Suppressor macrophage treated with lipopolysaccharide for 1 hour (primary cell): ENCODE measurements at places on chromosomes 12 and 14.

DNA sequence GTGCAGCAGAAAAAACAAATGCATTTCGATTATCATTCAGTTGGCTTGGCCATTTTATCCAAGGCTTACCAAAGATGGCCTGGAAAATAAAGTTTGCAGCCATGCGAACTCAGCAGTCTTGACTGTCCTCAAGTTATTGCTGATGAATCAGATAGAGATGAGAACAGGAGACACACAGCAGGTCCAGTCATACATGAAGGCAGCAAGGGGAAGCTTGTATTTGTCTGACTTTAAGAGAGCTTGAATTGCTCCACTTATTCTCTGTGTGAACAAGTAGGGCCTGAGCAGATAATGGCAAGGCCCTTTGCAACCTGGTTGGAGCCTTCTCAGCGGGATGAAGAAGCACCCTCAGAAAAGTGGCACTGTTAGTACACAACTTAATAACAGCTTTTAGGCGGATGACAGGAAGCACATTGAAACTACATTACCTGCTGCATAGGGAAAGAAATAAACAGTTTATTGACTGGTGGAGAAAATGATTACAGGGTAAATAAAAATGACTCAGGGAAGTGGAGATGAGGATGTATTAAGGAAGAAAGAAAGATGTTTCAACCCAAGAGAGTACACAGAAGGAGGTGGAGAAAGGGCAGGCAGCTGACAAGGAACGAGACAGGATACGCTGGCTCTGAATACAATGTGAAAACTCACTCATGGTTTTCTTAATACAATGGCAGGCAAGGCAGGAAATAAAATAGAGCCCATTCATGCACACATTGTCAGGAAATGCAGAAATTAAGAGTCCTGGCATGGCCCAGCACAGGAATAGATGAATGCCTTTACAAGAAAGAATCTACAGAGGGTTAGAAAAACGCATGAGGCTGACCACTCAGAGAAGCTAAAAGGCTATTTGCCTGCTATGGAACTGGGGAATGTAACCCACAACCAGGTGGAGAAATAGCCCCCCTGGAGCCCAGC, 128.4 kb downstream of the GALC start:
- no peak for DNase-seq

GRCh38 chr12:19304149-19304750, 135.0 kb upstream of the AEBP2 start:
- DNase-seq = no peak

GRCh38 chr14:94515426-94515825, 6.2 kb upstream of the SERPINA12 start:
- DNase-seq = no peak

DNA sequence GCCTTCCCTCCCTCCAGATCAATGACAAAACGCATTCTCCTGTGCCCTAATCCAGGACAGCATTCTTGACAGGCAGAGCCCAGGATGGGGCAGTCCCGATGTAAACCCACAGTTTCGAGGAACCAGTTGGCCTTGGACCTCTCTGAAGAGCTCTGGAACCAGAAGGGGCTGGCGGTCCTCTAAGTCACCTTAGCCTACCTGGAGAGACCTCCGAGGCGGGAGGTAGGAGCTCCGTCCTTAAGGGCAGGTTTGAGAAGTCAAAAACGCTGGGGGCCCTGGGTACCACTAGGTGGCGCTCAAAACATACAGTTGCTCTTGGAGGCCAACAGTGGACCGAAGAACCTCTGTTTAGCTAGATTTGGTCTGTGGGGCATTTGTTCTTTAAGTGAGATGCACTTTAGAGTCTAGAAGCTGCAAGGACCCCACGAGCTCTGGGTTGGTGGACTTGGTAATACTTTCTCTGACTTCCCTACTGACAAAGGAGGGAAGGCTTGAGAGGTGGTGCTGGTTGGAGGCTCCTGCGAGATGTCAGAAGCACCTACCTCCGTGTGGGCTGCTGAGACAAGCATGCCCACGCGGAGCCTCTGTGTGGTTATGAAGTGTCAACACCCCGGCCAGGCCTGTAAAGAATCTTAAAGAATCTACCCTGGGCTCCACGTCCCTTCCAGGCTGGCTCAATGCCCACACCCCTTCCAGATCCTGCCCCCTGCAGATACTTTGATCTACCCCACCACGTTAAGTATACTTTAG, 74.8 kb upstream of the CHST11 start:
- peak; percentile 91 for DNase-seq
